IPS DF 19.7 (cell line): ENCODE measurements at places on chromosomes 1 and 21.

DNA sequence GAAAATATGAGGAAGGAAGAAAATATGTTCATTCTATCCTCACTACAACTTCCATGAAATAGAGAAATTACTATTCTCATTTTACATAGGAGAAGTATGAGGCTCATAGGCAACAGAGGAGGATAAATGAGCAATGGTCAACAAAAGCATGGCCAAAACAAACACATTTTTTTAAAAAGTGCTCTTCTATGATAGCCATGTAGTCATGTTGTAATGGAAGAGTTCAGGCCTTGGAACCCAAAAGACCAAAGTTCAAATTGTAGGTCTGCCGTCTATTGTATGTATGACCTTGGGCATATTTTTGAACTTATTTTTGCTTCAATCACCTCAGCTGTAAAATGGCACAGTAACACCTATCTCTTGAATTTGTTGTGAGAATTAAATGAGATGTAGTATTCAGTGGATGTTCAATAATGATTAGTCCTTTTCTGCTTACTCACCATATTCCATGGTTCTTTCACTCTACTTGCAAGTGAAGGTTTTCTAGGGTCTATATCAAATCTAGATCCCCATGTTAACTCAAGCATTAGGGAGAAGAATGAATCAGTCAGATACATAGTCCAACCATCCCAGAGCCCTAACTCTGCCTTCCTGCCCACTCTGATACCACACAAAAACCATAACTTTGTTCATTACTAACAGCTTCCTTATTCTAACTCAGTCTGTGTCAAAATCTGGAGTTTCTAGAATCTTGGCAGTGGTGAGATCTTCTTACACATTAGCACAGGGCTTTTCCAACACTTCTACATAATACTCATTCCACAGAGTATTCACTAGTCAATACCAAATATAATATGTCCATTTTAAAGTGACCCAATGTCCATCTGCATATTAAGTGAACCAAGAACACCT, 353.2 kb downstream of the PLPP3 start:
- DNase-seq: no peak

DNA sequence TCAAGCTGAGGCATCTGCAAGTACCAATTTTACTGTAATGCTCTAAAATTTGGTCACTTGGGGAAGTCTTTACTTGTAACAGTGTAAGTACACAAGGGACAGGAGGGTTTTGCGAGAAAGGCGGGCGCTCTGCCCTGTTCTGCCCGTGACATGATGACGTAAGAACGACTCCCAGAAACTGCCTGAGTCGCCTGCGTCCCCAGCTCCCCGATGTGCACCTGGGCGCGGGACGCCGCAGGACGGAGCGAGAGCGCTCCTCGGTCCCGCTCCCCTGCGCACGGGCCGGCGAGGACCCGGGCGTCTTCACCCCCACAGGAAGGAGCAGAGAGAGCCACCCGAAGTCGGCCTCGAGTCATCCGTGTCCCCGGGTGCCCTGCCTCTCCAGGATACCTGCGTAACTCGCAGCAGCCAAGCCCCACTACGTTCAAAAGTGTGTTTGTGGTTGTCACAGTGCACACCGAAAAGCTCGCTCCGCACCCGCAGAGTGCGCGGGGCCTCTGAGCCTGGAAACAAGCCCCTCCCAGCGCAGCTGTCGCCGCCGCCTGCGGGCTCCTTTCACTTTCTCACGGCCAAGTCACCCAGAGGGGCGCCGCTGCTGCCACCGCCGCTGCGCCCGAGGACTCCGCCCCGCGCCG, 3.3 kb upstream of the ZBTB18 start:
- no peak for DNase-seq

GRCh38 chr1:59057211-59057694, 239.6 kb upstream of the FGGY start:
- DNase-seq: no peak

DNA sequence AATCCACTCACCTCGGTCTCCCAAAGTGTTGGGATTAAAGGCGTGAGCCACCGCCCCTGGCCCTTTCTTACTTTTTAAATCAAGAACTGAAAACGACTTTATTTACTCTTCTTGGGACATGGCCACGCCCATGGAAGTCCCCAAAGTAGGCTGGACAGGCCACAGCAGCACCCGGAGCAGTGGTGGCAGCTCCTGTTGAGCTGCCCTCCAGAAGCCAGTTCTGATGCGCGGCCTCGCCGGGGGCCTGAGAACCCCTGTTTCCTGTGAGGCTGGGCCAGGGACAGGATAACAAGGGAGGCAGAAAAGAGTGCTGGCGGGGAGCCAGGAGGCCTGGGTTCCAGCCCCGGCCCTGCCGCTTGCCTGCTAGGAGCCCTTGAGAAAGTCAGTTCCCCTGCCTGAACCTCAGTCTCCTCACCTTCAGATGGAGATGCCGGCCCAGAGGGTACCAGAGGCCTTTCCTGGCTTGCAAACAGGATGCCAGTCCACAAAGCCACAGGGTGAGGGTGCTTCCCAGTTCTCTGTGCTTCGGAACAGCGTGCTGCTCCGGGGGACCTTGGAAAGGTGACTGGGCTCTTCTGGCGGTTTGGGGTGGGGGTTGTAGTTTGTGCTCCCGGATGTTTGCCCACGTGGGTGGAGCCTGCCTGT, 59.4 kb downstream of the RUNX3 start:
- DNase-seq: no peak

DNA sequence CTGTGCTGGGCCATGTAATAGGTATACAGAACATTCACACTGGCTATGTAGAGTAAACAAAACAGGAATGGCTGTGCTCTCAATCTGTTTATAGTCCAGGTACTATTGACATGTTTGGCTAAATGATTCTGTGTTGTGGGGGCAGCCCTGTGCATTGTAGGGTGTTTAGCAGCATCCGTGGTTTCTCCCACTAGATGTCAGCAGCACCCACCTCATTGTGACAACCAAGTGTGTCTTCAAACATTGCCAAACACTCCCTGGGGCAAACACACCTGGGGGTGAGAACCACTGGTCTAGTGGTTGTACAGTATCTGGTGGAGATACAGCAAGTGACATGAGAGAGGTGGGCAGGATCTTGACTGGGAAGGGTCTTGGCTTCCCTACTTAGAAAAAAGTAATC, 80.4 kb upstream of the SPATA6 start:
- DNase-seq: no peak

DNA sequence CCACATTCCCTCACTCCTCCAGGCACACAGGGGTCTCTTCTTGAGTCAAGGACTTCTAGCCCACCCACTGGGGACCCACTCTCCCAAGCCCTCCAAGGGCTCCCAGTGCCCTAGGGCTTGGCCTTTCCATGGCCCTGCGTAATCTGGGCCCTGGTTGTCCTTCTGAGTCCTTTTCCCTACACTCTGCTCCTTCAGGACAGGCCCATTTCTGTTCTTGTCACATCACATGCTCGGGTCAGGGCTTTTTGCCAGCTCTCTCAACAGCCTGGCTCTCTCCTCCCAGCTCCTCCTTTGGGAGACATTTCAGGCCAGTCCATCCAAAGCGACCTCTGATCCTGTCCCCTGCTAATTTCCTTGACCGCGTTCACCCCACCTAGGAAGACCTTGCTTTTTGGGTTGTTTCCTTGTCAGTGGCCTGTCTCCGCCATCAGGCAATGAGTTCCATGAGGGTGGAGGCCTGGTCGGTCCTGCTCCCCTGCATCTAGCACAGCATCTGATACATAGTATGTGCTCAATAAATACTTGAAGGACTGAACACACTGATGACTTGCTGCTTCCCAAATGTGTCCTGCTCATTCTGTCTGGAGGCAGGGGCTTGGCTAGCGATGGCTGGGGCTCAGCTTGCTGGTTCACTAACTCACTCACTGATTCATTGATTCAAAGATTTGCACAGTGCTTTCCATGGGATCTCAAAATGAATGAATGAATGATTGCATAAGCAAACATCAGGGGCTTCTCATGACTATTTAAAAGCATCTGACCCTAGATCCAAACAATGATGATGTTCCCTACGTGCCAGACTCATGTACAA, 44.8 kb downstream of the DHRS3 start:
- DNase-seq: no peak

DNA sequence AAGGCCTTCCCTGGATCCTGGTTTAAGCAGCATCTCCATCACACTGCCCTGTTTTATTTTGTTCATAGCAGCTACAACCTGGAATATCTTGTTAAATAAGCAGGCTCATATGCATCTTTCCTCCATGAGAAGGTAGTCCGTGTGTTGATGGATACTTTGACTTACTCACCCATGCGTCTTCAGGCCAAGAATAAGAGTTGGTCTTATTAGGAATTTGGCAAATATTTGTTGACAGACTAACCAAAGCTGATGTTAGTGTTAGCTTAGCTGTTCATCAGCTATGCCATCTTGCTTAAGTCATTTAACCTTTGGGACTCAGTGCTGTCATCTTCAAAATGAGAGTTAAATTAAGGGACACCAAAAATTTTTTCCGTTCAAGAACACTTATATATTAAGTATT, 59.2 kb downstream of the SASS6 start:
- no peak for DNase-seq

DNA sequence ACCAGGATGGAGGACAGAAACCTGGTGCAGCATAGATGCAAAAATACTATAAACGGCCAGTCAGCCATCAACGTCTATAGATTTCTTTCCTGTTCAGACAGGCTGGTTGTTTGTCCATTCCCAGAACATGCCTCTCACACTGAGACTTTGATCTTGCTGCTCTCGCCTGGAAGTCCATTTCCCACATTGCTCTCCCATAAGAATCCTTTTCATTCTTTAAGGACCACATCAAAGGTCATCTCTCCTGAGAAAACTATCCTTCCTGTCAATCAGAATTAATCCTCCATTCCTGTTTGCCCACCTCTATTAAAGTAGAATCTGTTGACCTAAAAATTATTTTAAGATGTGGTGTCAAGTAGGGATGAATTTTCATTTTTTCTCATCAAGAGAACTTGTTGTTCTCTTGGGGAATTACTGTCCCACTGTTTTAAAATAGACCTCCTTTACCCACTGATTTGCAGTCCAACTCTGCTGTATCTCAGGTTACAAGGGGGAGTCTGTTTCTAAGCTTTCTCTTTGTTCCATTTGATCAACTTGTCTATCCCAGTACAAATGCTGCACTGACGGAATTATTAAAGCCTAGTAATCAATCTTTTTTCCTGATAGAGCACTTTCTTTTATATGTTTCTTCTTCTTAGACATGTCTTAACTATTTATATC, 172.7 kb downstream of the PATJ start:
- no peak for DNase-seq

DNA sequence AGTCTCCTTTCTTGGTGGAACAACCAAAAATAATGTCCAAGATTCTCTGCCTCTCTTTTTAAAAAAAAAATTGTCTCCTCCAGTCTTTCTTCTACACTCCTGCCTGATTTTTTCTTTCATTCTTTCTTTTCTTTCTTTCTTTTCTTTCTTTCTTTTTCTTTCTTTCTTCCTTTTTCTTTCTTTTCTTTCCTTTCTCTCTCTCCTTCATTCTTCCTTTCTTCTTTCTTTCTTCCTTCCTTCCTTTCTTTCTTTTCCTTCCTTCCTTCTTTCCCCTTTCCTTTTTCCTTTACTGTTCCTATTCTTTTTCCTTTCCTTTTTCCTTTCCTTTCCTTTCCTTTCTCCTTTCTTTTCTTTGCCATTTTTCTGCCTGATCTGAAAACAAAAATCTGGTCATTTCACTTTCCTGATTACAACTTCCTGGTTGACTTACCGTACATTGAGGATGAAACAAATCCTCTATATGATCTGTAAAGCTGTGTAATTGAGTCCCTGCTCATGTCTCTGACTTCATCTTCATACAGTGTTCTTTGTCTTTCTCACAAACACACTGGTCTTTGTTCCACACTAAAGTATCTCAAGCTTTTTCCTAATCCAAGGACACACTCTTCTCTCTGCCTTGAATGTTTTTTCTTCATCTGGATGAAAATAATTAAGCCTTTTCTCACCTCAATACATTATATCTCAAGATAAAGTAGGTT, 6.1 kb upstream of the KRTAP23-1 start:
- DNase-seq: no peak

GRCh38 chr1:94973309-94973922, 46.5 kb upstream of the CNN3 start:
- DNase-seq: no peak
